ENCODE measurements at places on chromosomes 3 and 15.

- DNase-seq = no peak
These were observed 125.5 kb upstream of the TRIM42 start for GRCh38 chr3:140552403-140552802.

GRCh38 chr3:185995352-185995751 is 57.5 kb upstream of the TRA2B start:
- no peak for DNase-seq

GRCh38 chr3:126354776-126355175 is 2.4 kb downstream of the KLF15 start:
- no peak for DNase-seq

DNA sequence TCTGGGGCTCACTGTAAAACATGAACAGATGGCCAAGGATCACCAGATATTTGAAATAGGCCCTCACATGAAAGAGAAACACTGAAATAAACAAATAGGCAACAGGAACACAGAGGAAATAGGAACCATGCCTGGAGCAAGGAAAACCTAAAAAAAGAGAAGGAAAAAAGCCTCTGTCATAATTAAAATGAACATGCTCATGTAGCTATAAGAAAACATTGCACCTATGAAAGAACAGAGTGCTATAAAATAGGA is 102.4 kb downstream of the RAB11A start:
- no peak for DNase-seq

DNA sequence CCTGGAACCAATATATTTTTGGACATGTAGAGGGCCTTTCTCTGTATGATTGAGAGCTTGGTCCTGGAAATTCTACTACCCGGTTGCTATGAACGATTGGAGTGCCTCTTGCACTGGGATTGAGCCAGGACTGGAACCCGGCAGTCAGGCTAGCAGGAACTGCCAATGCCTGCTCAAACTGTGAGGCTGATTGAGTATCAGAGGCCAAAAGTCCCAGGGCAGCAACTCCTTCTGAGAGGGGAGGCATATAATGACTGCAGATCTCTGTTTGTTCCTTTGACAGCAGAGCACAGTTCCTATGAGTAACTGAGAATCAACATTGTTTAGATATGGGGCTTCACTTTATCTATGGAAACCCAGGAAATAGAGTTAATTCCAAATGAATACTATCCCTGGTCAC is 12.9 kb downstream of the IQCH start:
- no peak for DNase-seq

- peak; percentile 35 for DNase-seq
These were observed 844.9 kb upstream of the ALCAM start for GRCh38 chr3:104521606-104522336.

GRCh38 chr3:16663854-16664712 is 58.9 kb upstream of the DAZL start:
- DNase-seq = no peak

GRCh38 chr15:69735121-69735520 is 282.5 kb downstream of the RPLP1 start:
- DNase-seq = peak; percentile 44

- DNase-seq = no peak
These were observed 90.2 kb upstream of the TGFBR2 start for GRCh38 chr3:30516238-30516637.

DNA sequence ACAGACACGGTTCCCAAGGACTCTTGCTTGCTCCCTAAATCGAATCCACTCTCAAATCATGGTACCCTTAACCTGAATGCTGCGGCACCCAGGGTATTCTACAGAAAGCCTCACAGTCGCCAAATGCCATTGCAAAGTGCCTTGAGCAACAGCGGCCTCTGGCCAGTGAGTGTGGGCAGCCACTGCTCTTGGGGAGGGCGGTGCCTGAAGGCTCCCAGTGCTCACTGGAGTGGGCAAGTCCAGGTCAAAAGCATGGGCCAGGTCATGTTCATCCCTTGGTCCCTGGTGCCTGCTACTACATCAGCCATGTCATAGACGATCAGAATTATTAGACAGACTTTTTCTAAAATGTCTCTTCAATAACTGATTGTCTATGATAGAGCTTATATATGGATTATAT is 82.5 kb downstream of the ADAMTS17 start:
- no peak for DNase-seq

All from Ammon's horn (tissue), 1 donor.